Stimulated activated naive CD8-positive, alpha-beta T cell treated with anti-CD3 and anti-CD28 coated beads, Interleukin-15, Interleukin-2, amounts not matched to agents 100 U/mL and 50 U/mL, for 24 hours (primary cell): ENCODE measurements at places on chromosomes 7 and 10.
A peak's percentile ranks its signal among the peaks of the same experiment; 100 is the strongest.

DNA sequence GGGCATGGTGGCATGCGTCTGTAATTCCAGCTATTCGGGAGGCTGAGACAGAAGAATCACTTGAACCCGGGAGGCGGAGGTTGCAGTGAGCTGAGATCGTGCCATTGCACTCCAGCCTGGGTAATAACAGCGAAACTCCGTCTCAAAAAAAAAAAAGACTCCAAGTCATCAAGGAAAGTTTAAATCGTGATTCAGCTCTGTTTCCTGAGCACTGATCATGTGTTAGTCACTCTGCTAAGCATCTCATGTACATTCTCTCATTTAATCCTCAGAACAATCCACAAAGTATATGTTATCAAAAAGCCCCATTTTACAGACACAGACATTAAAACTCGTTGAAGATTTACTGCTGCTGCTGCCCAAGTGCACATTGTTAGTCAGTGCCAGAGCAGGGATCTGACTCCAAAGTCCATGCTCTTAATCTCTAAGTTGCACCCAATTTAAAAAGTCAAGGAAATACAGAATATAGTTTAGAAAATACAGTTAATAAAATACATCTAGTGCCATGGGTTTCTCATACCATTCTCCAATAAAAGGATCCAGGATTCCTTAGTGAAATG, 6.2 kb downstream of the PIK3AP1 start:
- no peak for DNase-seq

DNA sequence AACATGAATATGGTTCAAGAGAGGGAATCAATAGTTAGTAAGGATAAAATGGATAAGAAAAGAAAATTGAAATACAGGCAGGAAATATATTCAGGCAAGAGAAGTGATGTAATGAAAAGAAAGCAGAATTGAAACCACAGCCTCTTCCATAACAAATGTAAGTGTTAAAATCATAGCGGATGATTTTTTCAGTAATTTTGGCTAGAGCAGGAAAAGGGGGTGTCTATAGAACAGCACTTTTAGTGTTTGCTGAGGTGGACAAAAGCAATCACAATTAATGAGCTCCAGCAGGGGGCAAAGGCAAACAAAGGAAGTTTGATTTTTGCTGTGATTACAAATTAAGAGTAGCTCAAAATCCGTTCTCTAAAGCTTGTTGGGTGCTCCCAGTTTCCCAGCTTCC, 79.0 kb downstream of the TRIL start:
- no peak for DNase-seq

GRCh38 chr10:18254086-18254485, 113.9 kb downstream of the CACNB2 start:
- no peak for DNase-seq

GRCh38 chr7:69633122-69633831, 35.0 kb downstream of the AUTS2 start:
- DNase-seq = no peak

- DNase-seq = peak; percentile 0
Observed at GRCh38 chr7:27179030-27179429, 4.9 kb upstream of the HOXA10 start.

DNA sequence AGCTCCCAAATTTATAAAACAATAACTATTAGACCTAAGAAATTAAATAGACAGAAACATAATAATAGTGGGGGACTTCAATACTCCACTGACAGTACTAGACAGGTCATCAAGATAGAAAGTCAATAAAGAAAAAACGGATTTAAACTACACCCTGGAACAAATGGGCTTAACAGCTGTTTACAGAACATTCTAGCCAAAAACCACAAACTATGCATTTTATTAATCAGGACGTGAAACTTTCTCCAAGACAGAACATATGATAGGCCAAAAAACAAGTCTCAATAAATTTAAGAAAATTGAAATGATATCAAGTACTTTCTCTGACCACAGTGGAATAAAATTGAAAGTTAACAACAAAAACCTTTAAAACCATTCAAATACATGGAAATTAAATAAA, 46.4 kb downstream of the ZNF680 start:
- no peak for DNase-seq

- no peak for DNase-seq
Observed at GRCh38 chr7:17771901-17772408, 168.3 kb downstream of the SNX13 start.

- DNase-seq = no peak
Observed at GRCh38 chr10:8407501-8408021, 353.1 kb downstream of the GATA3 start.

- no peak for DNase-seq
Observed at GRCh38 chr7:155846156-155846555, 33.9 kb upstream of the SHH start.

GRCh38 chr7:88307823-88308222, 1.1 kb upstream of the STEAP4 start:
- no peak for DNase-seq

DNA sequence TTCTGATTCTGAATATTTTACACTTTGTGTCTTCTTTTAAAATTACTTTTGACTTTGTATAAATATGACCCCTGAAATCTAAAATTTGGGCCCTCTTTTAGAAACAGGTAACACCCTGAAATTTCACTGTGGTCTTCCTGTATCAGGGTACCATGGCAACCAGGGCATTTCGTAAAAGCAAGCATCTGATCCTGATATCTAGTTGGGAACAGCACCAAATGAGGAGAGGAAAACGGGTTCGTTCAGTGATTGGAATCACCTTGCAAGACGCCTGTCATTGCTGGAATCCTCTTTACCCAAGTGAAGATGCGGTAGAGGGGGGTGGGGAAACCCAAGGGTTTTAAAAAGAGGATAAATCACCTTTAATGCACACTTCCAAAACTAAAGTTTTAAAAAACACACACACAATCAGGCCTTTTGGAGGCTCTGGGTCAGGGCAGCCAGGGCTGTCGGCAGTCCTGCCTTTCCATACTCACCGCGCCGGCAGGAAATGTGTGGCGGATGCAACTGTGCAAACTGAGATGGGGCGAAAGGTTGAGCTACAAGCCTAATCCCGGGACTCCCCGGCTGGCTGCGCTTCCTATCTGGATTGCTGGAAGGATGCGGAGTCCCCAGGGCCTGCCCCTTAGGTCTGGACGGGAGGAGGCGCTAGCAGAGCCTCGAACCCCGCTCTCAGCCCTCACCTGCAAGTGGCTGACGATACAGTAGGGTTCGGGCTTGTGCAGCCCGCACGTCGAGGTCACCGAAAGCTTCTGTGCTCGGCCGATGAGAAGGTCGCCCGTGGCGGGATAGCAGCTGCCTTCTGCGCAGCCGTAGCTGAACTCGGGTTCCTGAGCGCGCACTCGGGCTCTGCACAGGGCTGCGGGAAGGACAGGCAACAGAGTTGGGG, 1.8 kb downstream of the LAMB1 start:
- DNase-seq = peak; percentile 9

DNA sequence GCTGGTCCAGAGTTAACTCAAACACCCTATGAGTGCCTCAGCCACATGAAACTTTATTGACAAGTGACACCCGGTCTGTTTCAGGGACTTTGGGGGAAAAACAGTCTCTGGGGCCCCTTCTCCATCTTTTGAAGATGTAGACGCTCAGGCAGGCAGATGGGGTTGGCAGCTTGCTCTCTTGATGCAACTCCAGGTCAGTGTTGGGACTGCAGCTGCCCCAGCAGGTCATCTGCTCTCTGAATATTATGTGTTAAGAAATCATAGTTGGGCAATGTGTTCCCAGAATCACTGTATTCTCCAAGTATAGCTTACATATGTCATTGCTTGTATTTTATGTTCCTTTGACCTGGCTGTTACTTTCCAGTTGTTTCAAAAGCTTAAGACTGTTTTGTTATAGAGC, 544.9 kb upstream of the MGMT start:
- DNase-seq = no peak

- DNase-seq = no peak
Observed at GRCh38 chr10:75708060-75708459, 276.6 kb downstream of the LRMDA start.

GRCh38 chr7:130945411-130945811, 211.4 kb upstream of the KLF14 start:
- no peak for DNase-seq
